ENCODE measurements at places on chromosomes 7 and 10.

GRCh38 chr7:130479716-130480400 lies 12.0 kb upstream of the MEST start:
- no peak for DNase-seq

DNA sequence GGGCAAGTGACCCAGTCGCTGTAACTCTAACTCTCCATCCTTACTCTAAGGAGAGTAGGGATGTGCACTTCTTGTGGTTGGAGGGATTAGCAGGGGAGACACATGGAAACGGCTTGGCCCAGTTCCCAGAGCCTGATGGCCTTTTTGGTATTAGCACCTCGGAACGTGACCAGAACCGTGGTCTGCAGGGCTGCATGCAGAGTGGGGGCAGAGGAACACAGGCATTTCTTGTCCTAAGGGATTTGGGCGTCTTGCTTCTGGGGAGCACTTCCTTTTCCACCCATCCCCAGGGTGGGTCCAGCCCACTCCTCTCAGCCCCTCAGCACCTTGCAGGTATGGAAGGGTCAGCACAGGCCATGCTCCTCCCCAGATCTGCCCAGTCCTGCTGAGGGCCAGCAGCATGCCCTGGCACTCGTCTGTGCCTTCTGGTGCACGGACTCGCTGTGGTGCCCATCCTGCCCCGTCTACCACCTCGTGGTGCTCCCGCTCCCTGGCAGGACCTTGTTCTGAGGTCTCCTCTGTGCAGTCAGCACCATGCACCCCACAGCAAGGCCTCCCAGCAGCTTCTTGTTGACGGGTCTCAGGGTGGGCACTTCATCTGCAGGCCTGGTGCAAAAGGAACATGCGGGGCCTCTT lies 109.6 kb downstream of the ACTR3B start:
- no peak for DNase-seq

DNA sequence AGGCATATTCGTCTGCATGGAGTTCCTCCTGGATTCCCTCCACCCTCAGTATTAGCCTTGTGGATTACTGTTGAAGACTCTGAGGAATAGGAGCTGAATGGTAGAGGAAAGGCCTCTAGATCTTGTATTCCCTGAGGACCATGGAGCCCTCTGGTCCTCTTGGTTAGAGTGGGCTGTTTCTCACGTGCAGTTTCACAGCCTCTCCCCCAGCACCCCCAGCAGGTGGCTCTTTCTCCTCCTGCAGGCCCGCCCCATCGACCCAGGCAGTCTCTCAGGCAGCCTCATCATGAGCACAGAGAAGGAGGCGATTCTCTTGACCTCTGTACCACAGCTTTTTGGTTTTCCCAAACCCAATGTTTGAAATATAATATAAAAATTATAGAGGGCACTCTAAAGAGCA lies 102.0 kb downstream of the WNT2 start:
- no peak for DNase-seq

DNA sequence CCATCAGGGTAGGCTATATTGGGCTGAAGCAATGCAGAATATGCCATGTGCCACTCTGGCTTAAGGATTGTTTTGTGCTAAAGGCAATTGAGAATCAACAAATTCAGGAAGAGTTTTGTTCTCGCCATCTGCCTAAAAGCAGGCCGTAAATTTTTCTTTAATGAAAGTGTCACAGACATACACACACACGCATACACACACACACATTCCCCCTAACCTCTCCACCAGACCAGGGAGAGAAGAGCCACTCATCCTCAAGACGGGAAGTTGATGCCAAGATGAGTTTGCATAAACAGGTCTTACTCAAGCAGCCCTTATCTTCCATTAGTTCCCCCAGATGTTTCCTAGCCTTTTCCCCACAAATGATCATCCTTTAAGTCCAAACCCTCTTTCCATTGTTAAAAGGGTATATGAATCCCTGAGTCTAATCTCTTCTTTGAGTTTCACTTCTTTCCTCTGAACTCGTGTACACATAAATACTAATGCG lies 59.6 kb upstream of the TRIM24 start:
- DNase-seq, result no peak

DNA sequence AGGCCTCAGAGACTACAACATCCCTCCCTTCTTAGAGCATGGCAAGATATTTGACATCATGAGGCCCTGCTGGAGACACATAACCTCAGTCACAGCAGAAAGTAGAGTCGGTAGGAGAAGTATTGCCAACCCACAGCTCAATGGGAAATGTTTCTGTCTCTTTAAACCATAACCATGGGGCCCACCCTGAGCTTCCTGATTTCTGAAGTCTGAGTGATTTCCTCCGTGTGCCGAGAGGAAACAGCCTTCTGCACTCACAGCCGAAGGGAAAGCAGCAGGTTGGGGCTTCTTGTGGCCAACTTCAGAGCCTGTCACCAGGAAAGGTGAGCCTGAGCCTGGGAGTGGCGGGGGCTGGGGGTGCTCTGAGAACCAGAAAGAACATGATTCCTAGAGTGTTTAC lies at the start of gene GIMAP1:
Gene GIMAP1, plus strand, starts transcription at position 246 of the 400 bp plus-strand sequence. CDS start 2,435 bp downstream, outside the sequence.
- DNase-seq, result no peak

DNA sequence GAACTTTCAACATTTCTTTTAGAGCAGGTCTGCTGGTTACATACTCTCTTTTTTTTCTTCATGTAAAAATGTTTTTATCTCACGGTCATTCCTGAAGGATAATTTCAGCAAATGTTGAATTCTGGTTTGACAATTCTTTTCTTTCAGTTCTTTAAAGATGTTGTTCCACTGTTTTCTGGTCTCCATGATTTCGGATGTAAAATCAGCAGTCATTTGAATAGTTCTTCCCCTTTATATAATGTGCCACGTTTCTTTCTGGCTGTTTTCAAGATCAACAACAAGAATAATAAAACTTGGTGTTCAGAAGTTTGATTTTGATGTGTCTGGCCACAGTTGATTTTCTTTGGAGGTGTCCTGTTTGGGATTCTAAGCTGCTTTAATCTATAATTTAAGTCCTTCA lies 14.0 kb upstream of the MRPS33 start:
- DNase-seq, result no peak

GRCh38 chr7:130505753-130506152 lies 13.9 kb downstream of the MEST start:
- DNase-seq, result no peak

DNA sequence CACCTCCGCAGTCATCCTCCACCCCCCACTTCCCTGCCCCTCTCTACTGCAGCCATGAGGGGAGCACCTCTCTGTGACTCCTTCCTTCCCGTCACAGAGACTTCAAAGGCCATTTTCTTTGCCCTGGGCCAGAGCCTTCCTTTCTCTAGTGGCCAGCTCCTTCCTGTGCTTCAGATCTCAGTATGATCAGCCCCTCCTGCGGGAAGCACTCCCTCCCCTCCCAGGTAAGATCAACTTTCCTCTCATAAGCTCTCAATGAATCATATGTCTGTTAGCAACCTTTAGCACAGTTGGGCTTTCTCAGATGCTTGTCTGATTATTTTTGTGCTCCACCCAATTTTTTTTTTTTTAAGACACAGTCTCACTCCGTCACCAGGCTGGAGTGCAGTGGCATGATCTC lies 241.0 kb upstream of the PRSS1 start:
- DNase-seq, result no peak

DNA sequence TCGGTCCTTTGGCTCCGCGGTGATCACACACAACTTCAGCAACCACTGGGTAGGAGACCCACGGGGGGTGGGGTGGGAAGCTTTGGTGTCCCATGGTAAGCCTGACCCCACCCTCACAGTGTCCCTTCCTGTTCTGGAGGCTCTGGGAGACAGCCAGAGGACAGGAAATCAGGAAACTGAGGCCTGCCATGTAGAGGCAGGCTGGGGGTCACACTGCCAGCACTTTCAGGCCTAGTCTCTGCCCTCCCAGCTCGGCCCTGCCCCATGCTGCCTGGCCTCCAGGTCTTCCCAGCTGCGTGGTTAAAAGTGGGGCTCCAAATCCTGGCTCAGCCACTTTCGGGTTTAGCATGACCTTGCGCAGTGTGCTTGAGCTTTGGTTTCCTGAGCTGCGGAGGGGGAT lies 10.9 kb downstream of the AQP1 start:
- DNase-seq, result no peak

- DNase-seq, result no peak
Measured at GRCh38 chr7:39911167-39911566, 38.9 kb upstream of the CDK13 start.

GRCh38 chr7:130299866-130300265 lies 6.9 kb downstream of the CPA4 start:
- DNase-seq, result no peak

DNA sequence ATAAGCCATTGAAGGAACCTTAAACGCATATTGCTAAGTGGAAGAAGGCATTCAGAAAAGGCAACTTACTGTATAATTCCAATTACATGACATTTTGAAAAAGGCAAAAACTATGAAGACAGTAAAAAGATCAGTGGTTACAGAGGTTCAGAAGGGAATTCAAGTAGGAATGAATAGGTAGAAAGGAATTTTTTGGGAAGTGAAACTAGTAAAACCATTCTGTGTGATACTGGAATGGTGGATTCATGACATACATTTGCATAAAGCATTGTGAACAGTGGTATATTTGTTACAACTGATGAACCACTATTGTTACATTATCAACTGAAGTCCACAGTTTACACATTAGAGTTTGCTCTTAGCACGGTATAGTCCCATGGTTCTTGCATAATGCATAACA lies 114.2 kb upstream of the GPR22 start:
- no peak for DNase-seq

- DNase-seq, result no peak
Measured at GRCh38 chr10:118488710-118489497, 106.5 kb downstream of the PRLHR start.

- DNase-seq, result no peak
Measured at GRCh38 chr10:25175527-25176420, 973 bp downstream of the GPR158 start.

DNA sequence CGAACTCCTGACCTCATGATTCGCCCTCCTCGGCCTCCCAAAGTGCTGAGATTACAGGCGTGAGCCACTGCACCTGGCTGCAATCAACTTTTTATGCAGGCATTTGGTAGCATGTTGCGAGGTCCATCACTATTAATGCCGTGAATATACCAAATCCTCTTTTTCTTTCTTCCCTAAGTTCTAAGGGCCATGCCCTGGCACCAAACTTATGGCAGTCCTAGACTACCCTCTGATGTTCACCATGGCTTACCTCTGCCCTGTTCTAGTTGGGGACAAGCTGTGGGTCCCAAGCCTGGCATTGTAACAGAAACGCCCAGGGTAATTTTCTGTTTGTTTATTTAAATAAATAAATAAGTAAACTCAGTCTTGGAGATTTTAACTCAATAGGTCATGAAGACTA lies 13.3 kb downstream of the PRSS2 start:
- DNase-seq, result no peak

DNA sequence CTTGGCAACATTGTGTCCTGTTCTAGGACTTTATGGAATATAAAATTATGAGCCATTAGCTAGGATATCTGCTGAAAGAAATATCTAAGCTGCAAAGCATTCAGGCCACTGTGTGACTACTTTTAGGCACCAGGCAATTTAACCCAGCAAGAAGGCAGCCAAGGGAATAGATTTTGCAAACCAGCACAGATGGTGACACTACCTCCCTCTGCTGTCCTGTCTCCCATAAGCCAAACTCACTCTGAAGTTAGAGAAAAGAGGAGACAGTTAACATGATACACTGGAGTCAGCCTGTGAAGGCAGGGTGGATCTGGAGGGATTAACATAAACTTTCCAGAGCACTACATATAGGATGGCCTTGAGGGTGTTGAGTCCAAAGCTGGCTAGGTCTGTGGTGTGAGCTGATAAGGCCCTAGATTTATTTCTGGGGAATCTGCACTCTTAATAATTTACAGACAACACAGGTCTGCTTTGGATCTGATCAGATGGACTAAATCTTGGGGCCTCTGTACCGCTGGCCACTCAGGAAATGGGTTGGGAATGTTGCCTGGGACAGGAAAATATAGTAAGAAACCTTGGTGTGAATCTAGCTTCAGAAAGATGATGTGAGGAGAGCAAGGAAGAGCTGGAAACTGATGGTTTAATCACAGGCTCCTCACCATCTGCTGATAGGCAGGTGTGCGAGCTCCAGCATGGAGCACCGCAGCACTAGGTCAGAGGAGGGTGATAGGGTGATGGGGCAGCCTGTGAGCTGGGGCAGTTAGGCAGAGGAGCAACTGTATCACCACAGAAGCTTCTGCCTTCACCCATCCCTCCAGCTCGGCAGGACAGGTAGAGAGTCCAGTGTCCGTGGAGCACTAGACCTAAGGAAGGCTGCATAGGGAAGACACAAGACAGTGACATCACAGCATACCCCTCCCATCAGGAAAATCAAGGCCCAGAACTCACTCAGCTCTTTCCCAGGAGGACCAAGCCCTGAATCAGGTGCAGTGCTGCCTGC lies 229.9 kb upstream of the PRSS1 start:
- DNase-seq, result no peak

DNA sequence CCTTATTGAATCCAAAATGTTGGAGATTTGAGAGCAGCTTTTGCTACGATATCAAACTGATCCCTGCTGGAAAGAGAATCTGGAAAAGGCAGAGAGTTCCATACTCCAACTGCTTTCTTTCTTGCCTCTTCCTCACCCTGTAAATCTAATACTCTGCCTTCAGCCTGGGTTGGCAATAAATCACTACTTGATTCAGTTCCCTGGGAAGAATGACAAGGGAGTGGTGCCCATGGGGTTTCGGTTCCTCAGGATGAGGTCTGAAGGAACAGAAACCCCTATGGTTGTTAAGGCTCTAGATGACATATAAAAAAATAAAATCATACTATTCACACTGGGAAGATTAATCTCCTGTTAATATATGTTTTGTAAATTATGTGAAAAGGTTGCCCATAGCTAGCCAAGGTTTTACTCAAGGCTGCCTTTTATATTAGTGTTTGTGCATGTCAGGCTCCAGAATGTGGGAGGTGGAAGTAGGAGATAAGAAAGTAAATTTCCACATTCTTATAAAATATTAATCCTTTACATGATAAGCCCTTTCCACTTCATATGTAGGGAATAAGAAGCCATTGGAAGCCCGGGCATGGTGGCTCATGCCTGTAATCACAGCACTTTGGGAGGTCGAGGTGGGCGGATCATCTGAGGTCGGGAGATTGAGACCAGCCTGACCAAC lies 106.2 kb upstream of the CACNA2D1 start:
- no peak for DNase-seq

- no peak for DNase-seq
Measured at GRCh38 chr10:12797471-12798262, 203.8 kb downstream of the CCDC3 start.

- no peak for DNase-seq
Measured at GRCh38 chr7:114988755-114989375, 67.0 kb downstream of the MDFIC start.

All from stimulated activated CD8-positive, alpha-beta memory T cell treated with anti-CD3 and anti-CD28 coated beads, Interleukin-15, amount 100 ng/mL, for 48 hours (primary cell).